ENCODE measurements at places on chromosomes 4 and X.

GRCh38 chr4:15149839-15150592 lies 147.7 kb downstream of the CPEB2 start:
- no peak for DNase-seq

DNA sequence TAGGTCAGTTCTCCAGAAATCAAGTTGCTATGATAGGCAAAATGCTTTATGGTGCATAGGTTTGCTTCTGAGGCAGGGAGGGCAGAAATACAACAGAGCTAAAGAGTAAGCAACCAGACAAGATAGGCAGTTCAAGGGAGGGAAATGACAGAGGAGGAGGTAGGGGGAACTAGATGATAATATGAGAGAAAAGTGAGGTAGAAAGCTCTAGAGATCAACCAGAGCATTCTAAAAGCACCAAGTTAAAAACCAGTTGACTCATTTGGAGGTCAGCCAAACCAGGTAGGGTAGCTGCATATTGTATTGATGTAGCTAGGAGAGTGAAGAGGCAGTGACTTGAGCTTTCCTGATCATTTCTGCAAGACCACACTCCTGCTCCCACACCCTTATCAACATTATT lies 49.0 kb upstream of the SLC16A2 start:
- no peak for DNase-seq

DNA sequence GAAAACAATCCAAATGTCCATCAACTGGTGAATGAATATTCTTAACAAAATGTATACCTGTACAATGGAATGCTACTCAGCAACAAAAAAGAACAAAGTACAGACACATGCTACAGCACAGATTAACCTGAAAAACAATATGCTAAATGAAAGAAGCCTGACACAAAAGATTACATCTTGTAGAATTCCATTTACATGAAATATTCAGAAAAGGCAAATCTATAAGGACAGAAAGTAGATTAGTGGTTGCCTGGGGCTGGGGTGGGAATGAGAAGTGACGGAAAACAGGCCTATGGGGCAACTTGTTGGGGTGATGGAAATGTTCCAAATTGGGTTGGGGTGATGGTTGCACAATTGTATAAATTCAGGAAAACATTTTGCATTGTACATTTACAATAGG lies 219.1 kb upstream of the GPC4 start:
- no peak for DNase-seq

GRCh38 chrX:24023544-24023943 lies 3.4 kb downstream of the KLHL15 start:
- DNase-seq = no peak

DNA sequence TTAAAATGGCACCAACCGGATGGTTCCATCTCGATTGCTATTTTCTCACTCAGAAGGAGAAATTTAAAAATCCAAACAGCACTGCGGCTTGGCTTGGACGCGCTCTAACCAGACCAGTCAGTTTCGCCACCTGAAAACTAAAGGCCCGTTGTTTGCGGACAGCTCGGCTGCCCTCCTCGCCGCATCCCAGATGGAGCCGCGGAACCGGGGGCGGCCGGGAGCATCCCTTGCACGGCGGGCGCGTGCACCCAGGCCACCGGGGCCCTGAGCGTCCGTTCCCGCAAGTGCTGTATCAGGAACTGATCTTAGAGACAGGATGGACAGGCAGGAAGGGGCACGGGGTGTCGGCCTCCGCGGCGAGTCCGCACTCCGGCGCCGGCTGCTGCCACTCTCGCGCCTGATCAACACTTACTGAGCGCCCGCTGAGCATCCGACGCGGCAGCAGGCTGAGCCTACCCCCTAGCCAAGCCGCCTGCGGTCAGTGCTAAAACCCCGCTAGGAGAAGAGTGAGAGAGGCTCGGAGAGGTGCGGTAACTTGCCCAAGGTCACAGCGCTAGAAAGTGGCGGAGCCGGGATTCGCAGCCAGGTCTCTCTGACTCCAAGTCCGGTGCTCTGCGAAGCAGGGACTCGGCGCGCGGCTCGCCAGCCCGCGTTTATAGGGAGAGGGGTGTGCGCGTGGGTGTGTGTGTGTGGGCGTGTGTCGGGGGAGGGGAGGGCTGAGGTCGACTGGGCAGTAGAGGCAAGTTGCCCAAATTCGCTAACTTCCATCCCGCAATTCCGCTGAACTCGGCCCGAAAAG lies at the start of gene CITED1:
CITED1 (minus strand) TSS at position 629 of the 799 bp plus-strand sequence. CDS start 3,045 bp downstream, outside the sequence.
- no peak for DNase-seq

All from stimulated activated CD4-positive, alpha-beta T cell treated with anti-CD3 and anti-CD28 coated beads, TNF-alpha, amount 100 ng/mL, for 48 hours (primary cell).